ENCODE measurements at places on chromosomes 6 and 20.
A peak's percentile ranks its signal among the peaks of the same experiment; 100 is the strongest.

DNA sequence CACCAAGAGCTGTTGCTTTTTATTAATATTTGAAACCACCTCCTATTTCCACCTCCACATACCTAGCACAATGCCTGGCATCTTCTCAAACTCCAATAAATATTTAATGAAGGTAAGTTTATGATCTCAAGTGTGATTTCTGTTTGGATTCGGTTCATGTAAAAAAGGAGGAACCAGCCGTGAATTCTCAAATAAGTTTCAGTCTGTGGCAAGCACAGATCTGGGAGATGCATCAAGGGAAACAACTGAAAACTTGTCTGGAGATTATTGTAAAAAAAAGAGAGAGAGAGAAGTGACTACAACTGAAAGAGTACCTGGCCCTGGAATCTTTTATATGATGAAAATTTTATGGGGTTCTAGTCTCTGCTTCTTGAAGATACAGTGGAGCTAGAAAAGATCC, 52.8 kb upstream of the PNRC1 start:
- DNase-seq, result no peak

- DNase-seq, result no peak
These were observed 249.6 kb downstream of the TSHZ2 start for GRCh38 chr20:53221731-53222130.

GRCh38 chr6:133376743-133377142, 135.6 kb downstream of the EYA4 start:
- no peak for DNase-seq

DNA sequence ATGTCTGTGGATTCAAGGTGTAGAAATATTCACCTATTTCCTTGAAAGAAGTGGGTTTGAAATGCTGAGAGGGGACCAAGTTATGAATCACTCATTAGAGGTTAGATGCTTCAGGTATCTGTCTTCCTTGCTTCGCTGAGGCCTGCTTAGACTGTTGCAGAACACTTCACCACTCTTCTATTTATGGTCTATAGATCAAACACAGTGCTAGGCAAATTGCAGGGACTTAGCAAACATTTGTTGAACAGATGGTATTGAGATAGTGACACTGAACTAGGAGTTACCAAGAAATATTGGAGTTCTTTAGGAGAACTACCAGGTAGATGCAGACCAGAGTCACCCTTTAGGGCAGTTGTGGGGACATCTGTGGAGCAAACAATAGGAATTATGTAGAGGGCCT, 123.8 kb downstream of the RFPL4B start:
- DNase-seq, result no peak

DNA sequence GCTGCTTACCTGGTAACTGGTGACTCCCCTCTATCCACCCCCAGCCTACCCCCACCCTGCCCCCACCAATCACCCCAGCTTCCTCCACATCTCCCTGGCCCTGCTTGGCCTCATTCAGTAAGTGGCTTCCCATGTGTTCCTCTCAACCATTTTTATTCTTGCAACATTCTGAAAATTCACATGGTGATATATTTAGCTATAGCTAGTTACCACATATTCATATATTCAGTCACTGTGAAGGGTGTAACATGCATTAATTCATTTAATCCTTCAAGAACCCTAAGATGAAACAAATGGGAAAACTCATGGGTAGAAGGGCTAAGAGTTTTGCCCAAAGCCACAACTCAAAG, 95.4 kb upstream of the CEP85L start:
- DNase-seq, result no peak

- no peak for DNase-seq
These were observed 14.7 kb downstream of the SCUBE3 start for GRCh38 chr6:35228481-35228880.

DNA sequence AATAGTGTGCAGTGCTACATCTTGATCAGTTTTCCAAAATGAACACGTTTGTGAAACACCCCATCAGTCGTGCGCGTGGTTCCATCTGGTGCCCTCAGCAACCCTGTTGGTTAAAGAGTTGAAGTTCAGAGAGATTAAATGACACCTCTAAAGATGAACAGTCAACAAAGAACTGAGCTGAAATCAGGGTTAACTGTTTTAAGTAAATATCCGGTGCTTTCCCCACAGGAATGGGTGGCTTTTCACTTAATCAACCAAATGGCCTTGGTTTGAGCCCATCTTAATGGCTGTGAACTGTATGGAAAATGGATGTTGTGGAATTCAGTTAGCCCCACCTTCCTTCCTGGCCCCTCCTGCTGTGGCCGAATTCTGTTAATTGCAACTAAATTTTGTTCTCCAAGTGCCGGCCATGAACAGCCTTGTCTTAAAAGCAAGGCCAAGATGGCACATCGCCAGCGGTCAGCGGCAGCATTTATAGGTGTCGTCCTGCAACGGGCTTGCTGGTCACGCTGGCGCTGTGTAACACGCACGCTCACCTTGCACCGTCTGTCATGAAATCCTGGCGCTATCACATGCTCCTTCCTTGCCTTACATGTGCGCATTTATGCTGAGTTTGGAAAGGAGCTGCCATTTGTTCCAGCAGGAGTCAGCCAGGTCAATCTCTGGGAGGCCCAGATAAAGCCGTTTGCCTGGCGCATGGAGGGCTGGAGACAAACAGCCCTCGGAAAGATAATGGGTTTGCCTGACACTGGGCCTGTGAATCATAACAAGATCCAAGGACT, 164.5 kb downstream of the ERMARD start:
- DNase-seq, result no peak

DNA sequence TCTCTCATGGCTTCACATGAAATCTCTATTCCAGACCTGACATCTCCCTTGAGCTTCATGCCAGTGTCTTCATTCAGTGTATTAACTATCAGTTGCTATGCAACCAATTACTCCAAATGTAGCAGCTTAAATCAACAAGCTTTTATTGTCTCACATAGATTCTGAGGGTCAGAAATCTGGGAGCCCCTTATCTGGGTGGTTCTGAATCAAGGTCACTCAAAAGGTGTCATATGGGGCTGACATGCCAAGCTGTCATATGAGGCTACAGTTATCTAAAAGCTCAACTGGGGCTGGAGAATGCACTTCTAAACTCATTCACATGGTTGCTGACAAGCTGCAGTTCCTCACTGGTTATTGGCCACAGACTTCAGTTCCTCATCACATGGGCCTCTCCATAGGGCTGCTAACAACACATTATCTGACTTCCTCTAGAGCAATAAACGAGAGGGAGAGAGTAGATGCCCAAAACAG, 7.3 kb upstream of the CGA start:
- no peak for DNase-seq

DNA sequence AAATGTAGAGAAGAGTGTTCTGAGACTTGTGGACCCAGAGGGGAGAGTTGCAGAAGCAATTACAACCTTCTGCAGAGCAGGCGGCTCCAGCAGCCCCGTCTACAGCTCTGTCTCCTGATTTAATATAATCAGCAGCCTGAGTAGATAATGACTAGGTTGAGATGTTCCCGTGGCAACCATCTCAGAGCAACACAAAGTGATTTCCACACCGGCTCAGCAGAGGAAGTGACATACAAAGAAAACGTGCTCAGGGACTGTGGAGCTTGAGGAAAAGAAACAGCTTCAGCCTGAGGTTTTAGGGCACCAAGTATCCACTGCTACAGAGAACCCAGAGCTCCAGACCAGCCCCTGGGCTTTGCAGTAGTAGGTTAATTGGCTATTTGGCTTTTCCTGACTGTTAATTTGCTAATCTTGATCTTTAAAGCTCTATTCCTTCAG, 136.4 kb downstream of the MTFR2 start:
- peak; percentile 39 for DNase-seq

Data from COLO829 (cell line).